Activated naive CD8-positive, alpha-beta T cell treated with anti-CD3 and anti-CD28 coated beads, Interleukin-2, amount 10 ng/mL, durations not matched to agents 7 days and 5 days (primary cell): ENCODE measurements at places on chromosomes 2 and 18. TPM values are rescaled to one million over a fixed set of nuclear protein-coding genes. Genes with fewer than 3 reads are reported as not detected.

GRCh38 chr2:100959225-100959880 lies 42.7 kb upstream of the RPL31 start:
- H3K36me3 ChIP-seq = no peaks in the 10 kb centered on the region
- DNase-seq = no peak
- peaks cover 2% of the 10 kb centered on the region for H3K4me1 ChIP-seq
- no peak overlapping the region for H3K27ac ChIP-seq

DNA sequence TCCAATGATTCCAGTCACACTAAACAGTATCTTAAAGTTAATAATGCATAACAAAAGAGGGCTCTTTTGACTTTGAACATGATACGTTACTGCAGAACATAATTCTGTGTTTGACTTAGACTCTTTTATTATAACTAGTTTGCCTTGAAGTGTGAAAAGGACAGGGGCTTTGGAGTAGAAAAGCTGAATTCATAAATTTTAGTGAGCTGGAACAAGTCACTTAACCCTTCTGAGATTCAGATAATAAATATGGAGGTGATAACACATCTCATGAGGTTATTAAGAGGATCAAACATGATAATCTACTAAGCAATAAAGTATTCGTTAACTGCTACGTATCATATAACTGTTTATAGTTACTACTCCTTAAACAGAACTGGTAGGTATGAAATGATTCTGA lies 44.7 kb upstream of the FLACC1 start:
- peaks cover 24% of the 10 kb centered on the region for H3K36me3 ChIP-seq
- no peak for DNase-seq
- no peaks in the 10 kb centered on the region for H3K27me3 ChIP-seq
- H3K27ac ChIP-seq = no peak overlapping the region
- H3K4me3 ChIP-seq = no peak overlapping the region

GRCh38 chr2:128494307-128494639 lies 175.6 kb upstream of the HS6ST1 start:
- no peaks in the 10 kb centered on the region for H3K4me1 ChIP-seq
- H3K27me3 ChIP-seq = peaks cover 5% of the 10 kb centered on the region
- H3K36me3 ChIP-seq = no peaks in the 10 kb centered on the region
- no peak overlapping the region for H3K4me3 ChIP-seq
- H3K27ac ChIP-seq = no peak overlapping the region

DNA sequence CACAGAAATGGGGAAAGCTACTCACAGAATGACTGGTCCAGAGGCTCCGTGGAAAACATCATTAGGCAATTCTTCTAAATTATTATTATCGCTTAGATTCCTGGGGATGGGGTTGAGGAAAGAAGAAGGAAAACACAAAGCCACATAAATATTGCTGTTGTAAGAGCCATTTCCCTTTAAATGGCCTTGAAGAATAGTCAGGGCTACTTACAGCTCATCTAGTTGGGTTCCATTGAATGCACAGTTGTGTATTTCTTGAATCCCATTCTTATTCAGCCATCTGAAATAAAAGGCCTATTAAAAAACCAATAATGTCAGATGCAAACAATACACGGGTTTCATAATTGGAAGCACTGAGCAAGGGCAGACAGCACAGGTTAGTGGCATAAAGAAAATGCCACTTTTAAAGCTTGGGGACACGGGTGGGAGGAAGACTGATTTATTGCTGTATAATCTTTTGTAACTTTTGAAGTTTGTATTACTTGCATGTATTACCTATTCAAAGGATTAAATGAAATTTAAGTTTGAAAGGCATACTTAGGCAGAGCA lies 171.4 kb downstream of the FSHR start:
- H3K4me1 ChIP-seq = no peaks in the 10 kb centered on the region
- no peak overlapping the region for H3K4me3 ChIP-seq
- no peak overlapping the region for H3K27ac ChIP-seq
- H3K36me3 ChIP-seq = no peaks in the 10 kb centered on the region
- H3K27me3 ChIP-seq = no peaks in the 10 kb centered on the region

DNA sequence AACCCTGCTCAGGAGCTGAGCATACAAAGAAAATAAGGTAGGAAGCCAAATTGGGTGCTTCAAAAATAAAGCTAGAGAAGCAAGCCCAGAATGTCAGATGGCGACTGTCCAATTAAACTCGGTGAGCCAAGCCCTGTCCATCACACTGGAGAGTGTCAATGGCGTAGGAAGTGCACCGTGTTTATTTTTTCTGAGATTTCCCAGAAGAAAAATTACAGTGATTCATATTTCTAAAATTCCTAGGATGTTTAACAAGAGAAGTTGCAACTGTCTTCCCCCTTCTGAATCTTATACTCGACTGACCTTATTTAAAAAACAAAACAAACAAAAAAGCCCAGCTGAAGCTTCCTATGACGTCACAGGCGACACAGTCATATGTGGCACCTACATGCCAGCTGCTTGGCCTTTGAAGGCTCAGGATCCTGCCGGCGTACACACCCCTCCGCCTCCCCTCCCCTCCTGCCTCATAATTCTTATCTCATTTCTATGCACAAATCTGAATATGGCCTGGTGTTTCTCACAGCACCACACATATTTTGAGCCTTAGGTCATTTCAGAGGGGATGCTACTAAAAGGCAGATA lies 60.8 kb downstream of the MBP start:
- DNase-seq = no peak
- no peak overlapping the region for H3K4me3 ChIP-seq
- H3K4me1 ChIP-seq = peaks cover 51% of the 10 kb centered on the region
- peaks cover 40% of the 10 kb centered on the region for H3K36me3 ChIP-seq
- H3K27me3 ChIP-seq = no peaks in the 10 kb centered on the region

The RTP5 gene
- 0.60 TPM for total RNA-seq
